ENCODE measurements at places on chromosomes 3 and 15. TPM values are rescaled to one million over a fixed set of nuclear protein-coding genes. Genes with fewer than 3 reads are reported as not detected.

Gene FEZF2
- not detected for total RNA-seq

Gene LRRC31
- not detected for total RNA-seq

Gene THBS1
- total RNA-seq = 276 TPM

Gene CLDND1
- 180 TPM for total RNA-seq

Gene HRH1
- 5.1 TPM for total RNA-seq

Gene GOLGA6L2
- not detected for total RNA-seq

Gene CCDC39
- under 0.01 TPM for total RNA-seq

Gene CCDC71
- total RNA-seq = 16.1 TPM

Gene SCAMP5
- 0.64 TPM for total RNA-seq

Gene AMT
- 1.6 TPM for total RNA-seq

Gene PLXNB1
- total RNA-seq = 49.9 TPM

Gene SLC30A4
- 8.7 TPM for total RNA-seq

Gene STRIT1
- total RNA-seq = not detected

Measured in nasal cavity respiratory epithelium epithelial cell of viscerocranial mucosa (primary cell).